ENCODE measurements at places on chromosomes 2 and 18.

- DNase-seq, result no peak
Measured at GRCh38 chr2:61911510-61911909, 6.0 kb downstream of the COMMD1 start.

DNA sequence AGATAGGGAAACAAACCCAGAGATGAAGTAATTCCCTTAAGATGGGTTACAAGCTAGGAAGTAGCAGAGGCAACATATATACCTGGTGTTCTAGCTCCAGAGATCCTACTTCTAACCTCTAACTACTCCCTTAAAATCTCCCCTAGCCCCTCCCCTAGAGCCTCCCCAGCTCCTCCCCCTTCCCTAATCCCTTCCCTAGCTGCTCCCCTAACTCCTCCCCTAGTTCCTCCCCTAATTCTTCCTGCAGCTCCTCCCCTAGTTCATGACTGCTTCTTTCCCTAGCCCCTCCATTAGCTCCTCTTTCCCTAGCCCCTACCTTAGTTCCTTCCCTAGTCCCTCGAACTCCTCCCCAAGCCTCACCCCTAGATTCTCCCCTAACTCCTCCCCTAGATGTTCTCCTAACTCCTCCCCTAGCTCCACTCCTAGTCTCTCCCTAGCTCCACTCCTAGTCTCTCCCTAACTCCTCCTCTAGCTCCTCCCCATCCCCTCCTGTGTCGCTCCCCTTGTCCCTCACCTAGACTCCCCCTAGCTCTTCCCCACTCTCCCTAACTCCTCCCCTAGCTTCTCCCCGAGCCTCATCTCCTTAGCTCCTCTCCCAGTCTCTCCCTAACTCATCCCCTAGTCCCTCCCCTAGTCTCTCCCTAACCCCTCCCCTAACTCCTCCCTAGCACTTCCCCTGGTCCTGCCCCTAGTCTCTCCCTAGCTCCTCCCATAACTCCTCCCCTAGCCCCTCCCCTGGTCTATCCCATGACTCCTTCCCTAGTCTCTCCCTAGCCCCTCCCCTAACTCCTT lies 108.9 kb downstream of the CD226 start:
- no peak for DNase-seq

- DNase-seq, result no peak
Measured at GRCh38 chr18:22169889-22170420, 566 bp downstream of the GATA6 start.

GRCh38 chr2:15480552-15480951 lies 80.6 kb downstream of the NBAS start:
- no peak for DNase-seq

DNA sequence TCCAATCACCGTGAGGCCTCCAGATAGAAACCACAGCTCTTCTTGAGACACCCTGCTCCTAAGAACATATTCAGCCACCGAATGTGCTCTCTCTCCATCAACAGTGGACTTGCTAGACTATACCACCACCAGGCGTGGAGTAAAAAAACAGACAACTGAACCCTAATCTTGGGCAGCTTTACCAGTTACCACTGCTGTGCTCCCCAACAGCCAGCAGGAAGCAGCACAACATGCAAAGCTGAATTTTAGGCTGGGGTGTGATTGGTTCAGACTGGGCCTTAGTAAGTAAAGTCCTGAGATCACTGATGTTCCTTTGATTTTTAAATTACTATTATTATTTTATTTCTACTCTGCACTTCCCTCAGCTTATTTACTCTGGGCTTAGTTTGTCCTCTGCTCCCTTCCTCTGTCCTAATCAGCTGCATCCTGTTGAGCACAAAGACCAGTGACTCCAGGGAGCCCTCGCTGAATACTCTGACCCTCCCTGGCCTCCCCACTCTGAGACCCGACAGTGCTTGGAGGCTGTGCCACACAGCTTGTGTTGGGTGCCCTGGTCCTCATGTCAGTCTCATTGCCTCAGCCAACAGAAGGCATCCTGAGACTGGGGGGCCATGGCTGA lies 21.9 kb downstream of the MRPL35 start:
- DNase-seq, result no peak

DNA sequence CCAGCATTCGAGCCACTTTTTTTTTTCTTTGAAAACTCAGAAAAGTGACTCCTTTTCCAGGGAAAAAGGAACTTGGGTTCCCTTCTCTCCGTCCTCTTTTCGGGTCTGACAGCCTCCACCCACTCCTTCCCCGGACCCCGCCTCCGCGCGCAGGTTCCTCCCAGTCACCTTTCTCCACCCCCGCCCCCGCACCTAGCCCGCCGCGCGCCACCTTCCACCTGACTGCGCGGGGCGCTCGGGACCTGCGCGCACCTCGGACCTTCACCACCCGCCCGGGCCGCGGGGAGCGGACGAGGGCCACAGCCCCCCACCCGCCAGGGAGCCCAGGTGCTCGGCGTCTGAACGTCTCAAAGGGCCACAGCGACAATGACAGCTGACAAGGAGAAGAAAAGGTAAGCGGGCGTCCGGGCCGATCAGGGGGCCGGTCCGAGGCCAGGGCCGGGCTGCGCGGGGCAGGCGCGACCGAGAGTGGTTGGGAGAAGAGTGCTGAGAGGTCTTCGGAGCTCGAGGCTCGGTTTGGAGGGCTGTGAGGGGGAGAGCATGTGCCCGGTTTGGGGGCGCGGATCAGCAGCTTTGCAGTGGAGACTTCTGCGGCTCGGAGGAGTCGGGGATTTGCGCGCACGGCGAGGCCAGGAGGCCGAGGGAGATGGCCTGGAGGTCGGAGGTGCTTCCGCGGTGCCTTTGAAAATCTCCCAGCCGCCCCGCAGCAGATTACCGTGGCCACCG lies 502 bp downstream of the EPAS1 start:
- DNase-seq, result no peak

GRCh38 chr2:10173258-10174005 lies 50.9 kb downstream of the RRM2 start:
- DNase-seq, result no peak

GRCh38 chr2:187319441-187320108 lies 128.5 kb downstream of the CALCRL start:
- DNase-seq, result no peak
